ENCODE measurements at places on chromosomes 6 and 20.

DNA sequence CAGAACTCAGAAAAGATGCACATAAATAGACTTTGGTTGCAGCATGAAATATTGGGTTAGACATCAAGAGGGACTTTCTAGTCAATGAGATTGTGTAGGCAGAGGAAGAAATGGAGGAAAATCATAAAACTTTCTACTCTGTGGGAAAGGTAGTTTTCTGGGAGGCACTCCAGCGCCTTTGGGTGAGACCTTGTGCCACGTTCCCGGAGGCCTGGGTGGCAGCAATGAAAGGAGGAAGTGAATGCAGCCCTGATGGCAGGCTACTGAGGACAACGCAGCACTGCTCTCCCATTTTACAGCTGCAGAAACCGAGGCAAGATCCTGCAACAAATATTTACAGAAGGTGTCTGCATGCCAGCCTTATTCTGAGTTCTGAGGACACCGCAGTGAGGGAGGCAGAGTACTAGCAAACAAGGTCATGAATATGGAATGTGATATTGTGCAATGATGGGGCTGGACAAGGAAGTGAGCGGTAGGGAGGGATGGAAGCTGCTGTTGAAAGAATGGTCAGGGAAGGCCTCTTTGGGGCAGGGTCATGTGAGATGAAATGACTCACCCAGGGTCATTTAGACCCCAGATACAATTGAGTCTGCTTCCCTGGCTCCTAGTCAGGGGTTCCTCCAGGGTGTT lies 159.1 kb downstream of the TFAP2C start:
- peak; percentile 86 for DNase-seq

DNA sequence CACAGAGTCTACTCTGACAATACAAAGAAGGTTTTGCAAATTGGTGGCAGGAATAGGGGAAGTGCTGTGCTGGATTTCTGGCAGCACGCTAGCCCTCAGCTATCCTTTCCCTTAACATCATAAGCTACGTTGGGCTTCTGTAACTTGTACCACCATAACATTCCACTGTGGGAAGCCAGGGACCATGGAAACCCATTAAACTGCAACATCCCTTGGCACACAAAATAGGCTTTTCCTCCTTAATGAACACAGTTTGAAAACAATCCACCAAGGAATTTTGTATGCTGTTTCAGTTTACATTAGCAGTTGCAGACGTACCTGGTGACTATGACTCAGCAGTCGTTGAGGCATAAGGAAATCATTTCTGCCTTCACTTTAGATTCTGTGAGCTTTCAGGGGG lies 203.9 kb upstream of the RAB32 start:
- DNase-seq = no peak

GRCh38 chr6:15427331-15428070 lies 181.6 kb downstream of the JARID2 start:
- DNase-seq = no peak

GRCh38 chr6:44062771-44063560 lies 64.3 kb downstream of the MRPL14 start:
- DNase-seq = no peak

GRCh38 chr20:43458422-43458924 lies 777 bp downstream of the SRSF6 start:
- DNase-seq = no peak

GRCh38 chr6:33018904-33019303 lies 9.5 kb upstream of the HLA-DOA start:
- no peak for DNase-seq

DNA sequence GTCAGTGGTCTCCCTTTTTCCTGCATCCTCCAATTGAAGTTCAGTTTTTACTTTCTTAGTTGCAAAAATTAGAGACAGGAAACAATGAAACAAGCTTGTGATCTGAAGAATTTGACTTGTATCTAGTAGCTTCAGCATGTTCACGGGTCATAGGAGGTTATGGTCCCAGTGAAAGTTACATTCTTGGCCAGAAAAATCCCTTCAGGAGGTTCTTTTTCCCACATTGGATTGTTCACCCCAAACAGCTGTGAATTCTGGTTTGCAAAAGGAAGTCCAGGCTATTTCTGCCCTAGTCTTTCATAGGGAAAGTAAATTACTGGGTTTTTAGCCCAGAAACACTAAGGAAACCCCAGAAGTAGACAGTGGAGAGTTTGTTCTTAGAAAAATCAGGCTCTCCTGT lies 8.1 kb downstream of the ANKS1A start:
- no peak for DNase-seq

DNA sequence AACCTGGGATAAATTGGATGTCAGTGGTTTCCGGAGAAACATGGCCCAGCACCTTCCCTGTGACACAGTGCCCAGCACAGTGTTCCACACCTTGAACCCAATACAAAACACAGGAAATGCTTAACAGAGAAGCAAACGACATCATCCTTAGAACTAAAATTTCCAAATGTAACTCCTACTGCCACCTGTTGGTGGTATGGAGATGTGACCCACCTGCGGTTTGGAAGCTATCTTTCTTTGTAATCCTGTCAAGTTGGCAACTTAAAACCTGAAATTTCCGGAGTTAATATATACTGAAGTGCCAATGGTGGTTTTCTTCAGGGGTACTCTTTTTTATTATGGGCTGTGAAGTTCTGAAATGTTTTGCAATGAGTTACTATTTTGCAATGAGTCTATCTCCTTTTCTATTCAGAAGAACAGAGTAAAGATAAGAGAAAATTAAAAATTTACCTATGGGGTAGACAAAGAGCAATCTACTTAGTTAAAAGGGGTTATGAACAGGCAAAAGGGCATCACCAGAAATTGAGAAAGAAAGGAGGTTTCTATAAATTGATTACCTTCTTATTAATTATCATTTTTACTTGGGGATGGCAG lies 658.8 kb downstream of the PTPRT start:
- DNase-seq = peak; percentile 33
